ENCODE measurements at places on chromosomes 1 and 21.

- DNase-seq, result no peak
These were observed 7.0 kb upstream of the AUNIP start for GRCh38 chr1:25866288-25866687.

GRCh38 chr21:42558846-42559245 lies 45.2 kb downstream of the SLC37A1 start:
- DNase-seq, result no peak

GRCh38 chr1:111370871-111371270 lies 56.7 kb downstream of the OVGP1 start:
- DNase-seq, result no peak

DNA sequence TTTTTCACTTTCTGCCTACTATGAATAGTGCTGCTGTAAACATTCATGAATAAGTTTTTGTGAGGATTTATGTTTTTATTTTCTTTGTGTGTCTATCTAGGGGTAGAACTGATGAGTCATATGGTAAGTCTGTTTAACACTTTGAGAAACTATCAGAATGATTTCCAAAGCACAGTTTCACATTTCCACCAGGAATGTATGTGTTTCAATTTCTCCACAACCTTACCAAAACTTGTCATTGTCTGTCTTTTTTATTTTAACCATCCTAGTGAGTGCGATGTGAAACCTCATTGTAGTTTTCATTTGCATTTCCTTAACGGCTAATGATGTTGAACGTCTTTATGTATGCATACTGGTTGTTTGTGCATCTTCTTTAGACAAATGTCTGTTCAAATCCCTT lies 23.5 kb downstream of the RNASEL start:
- DNase-seq, result no peak

DNA sequence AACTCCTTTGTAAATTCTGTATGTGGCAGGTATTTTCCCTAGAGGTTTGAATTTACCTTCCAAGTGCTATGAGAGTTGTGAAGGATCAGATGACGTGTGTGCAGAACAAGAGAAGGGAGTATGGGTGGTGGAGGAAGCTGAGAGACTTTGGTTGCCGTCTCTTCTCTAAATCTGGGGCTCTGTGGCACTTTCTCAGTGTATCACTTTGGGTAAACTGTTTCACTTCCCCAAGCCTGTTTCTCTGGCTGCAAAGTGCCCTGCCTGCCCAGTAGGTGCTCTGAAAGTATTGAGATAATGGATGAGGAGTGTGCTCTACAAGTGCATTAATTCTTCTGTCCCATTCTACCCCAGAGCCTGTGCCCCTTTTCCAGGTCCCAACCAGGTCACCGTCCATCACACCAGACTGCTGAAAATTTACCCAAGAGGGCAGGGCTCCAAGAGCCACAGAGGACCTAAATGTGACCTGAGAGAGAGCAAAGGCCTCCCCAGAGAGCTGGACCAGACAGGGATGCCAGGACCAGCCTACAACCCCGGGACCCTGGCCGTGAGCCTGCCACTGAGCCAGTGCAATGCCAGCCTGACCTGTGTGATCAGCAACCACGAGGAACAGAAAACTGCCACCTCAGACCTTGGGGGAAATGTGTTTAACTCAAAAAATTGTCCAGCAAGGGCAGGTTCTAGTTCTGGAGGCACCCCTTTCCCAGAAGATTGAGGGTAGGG lies 131.6 kb upstream of the ETV3 start:
- no peak for DNase-seq

DNA sequence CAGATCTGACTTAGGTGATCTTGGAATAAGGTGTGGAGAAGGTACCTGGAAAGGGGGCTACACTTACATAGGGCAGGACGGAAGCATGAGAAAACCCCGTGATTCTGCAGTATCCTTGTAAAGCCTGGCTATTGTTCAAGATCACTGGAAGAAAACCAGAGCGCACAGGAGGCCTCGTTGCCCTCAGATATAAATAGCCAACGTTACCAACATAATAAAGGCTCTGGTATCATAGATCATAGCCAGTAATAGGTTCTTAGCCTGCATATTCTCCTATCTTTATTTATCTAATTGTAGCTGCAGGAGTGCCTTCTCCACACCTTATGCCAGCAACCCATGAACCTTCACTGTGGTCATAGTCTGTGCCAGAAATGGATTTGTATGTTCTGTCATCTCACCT lies 35.9 kb upstream of the MPZL1 start:
- DNase-seq, result no peak

- peak; percentile 38 for DNase-seq
These were observed 83.5 kb downstream of the INTS7 start for GRCh38 chr1:211951856-211952255.

DNA sequence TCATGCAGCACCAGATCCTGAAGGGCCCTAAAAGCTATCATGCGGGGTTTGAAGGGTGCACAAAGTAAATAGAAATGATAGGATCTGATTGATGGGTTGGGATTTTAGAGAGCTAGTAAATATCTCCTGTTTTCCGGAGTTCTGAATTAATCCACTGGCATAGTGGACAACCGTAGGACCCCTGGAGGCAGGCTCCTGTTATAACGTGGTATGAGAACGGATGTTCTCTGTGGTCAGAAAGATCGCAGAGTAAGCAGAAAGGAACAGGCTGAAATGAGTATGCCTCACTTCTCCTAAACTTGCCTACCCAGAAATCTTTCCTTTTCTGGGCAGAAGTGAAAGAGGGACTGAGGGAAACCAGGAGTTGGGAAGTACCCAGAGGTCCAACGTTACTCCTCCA lies 470.8 kb downstream of the AJAP1 start:
- no peak for DNase-seq

- DNase-seq, result no peak
These were observed 96.2 kb upstream of the CHODL start for GRCh38 chr21:18148401-18148800.

- no peak for DNase-seq
These were observed 138.0 kb upstream of the CD34 start for GRCh38 chr1:208048904-208049303.

DNA sequence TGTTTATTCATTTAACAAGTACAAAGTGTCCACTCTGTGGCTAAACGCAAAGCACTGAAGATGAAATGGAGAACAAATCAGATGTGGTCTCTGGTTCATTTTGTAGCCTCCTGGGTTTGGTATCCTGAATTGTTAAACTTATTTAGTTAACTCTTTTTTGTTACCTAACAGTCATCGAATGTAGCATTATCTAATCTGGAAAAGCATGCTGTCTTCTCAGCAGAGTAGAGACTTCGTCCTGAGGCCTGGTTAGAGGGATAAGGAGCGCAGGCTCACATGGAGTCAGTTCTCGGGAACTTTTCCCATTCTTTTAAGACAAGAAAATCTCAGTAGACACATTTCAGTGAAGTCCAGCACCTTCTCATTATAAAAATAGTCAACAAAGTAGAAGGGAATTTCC lies 33.1 kb upstream of the SH3D21 start:
- DNase-seq, result no peak

DNA sequence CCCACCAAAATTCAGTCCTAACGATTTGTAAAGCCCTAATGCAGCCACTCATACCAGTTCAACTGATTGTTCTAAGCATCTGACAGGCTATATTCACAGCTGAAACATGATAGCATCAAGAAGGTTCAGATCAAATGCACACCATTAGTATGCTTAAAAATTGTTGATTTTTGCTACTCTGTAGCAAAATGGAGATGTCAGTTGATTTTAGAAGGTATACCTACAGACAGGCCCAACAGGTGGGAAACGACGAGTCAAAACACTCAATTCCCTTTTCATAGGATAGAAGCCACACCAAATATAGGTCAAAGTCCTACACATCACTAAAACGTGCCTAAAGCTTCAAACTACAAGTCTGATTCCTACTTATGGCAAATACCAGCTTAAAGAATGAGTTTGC lies 6.7 kb downstream of the SFPQ start:
- DNase-seq, result no peak

GRCh38 chr21:31480228-31480627 lies 136.2 kb upstream of the TIAM1 start:
- DNase-seq, result no peak

DNA sequence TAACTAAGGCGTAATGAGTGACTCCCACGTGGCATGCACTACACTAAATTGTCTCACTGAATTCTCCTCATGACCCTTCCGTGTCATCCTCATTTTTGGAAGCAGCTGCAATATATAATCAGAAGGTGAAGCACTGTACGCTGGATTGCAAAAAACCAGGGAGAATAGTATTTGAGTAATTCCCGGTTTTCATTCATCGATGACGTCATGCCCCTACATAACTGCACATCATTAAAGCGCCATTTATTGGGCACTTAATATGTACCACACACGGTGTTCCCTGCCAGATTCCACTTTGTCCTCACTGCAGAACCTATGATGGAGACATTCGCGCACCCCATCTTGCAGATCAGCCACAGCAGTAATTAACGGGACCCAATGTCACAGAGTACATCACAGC lies 41.0 kb downstream of the DHRS3 start:
- no peak for DNase-seq

GRCh38 chr21:19640964-19641363 lies 1237.4 kb upstream of the TMPRSS15 start:
- DNase-seq, result no peak

DNA sequence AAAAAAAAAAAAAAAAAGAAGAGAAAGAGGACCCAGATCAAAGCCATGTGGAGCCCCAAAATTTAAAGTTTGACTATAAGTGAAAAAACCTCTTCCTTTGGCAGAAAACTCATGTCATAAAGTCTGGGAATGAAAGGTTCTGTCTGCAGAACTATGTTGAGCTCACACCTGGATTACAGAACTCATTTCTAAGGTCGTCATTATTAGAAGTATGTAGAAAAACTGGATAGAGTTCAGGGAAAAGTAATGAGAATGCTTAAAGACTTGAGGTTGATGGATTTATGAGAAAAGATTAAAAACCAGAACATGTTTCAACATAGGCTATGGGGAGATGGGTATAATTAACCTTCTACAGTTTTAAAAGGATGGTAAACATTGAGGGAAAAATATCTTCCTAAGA lies 90.7 kb upstream of the COL11A1 start:
- DNase-seq, result no peak

GRCh38 chr1:162206749-162207635 lies 137.5 kb downstream of the NOS1AP start:
- no peak for DNase-seq

DNA sequence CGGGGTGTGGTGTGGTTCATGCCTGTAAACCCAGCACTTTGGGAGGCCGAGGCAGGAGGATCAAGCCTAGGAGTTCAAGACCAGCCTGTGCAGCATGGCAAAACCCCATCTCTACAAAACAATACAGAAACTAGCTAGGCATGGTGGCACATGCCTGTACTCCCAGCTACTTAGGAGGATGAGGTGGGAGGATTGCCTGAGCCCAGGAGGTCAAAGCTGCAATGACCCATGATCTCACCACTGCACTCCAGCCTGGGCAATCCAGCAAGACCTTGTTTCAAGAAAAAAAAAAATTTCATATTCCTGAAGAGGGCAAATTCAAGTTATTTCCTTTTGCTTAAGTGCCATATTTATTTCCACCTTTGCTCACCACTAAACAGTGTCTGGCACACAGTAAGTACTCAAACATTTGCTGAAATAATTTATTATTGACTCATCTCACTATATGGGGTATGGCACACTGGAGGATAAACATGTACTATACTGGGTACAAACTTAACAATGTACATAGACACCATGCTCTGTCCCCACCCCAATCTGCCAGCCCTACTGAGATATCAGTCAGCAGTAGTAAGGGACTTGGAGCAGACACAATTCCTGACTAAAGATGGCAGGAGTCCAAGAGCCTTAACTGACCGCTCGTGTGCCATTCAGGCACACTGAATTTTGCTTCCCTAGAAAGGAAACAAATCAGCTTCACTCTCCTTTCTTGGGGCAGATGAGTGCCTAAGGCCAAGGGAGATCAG lies 15.5 kb downstream of the MEAF6 start:
- DNase-seq, result no peak

DNA sequence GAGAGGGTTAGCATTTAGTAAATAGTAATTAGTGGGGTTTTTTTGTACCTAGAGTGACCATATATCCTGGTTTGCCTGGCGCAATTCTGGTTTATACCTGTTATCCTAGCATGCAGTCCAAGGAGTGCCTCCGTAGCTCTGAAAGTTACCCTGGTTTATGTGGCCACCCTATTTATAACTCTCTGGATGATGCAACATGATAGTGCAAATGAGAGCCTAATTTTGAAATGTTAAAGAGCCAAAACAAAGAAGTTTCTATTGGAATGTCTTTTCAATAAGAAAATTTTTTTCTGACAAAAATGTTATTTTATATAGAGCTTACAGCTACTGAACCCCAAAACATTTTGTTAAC lies 5.7 kb downstream of the AHCYL1 start:
- DNase-seq, result no peak

GRCh38 chr1:28770601-28771165 lies 33.9 kb downstream of the YTHDF2 start:
- DNase-seq, result no peak

DNA sequence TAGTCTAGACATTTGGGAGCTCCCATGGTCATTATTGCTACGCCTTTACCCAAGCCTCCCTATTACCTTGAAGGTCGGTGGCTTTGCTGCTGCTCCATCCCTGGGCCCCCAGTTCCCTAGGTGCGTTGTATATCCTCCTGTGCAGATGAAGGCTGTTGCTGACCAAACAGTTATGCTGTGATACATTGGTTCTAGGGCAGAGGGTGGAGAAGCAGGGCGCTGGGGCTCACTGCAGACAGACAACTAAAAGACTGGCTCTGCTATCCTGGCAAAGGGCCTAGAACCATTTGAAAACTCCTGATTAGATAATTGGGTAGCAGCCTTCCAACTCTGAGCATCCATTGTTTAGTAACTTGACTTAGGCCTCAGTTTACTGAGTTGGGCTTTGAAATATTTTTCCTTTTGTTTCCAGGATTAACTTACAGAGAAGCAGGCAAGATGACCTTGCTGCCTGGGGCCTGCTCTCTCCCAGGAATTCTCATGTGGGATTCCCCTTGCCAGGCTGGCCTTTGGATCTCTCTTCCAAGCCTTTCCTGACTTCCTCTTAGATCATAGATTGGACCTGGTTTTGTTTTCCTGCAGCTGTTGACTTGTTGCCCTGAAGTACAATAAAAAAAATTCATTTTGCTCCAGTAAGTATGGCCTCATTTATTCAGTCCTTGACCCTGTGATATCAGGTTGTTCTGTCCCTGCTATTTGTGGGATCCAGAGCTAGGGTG lies 15.5 kb downstream of the CHI3L2 start:
- DNase-seq, result no peak

GRCh38 chr1:101723415-101723814 lies 273.3 kb downstream of the OLFM3 start:
- no peak for DNase-seq

Measured in A549 (cell line).